ENCODE measurements at places on chromosomes 1 and 21.

- peak; percentile 40 for DNase-seq
These were observed 51.8 kb downstream of the RUNX1 start for GRCh38 chr21:34997294-34997693.

DNA sequence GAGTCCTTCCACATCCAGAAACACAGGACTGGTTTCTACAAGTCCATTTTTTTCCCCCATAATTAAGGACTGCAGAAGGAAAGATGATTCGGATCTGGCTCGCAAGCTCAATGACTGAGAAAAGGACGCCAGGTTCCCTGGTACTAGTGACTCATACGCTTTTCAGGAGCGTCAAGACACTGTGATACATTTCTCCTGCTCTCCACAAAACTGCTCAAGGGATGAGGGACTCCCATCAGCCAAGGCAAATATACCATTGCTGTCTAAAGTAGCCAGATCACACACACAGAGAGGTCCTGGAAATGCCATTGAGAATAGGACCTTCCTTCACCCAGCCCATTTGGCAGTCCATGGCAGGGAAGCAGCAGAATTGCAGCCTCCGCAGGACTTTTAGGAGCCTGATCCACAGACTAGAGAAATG, 253.6 kb upstream of the IRF2BP2 start:
- no peak for DNase-seq

DNA sequence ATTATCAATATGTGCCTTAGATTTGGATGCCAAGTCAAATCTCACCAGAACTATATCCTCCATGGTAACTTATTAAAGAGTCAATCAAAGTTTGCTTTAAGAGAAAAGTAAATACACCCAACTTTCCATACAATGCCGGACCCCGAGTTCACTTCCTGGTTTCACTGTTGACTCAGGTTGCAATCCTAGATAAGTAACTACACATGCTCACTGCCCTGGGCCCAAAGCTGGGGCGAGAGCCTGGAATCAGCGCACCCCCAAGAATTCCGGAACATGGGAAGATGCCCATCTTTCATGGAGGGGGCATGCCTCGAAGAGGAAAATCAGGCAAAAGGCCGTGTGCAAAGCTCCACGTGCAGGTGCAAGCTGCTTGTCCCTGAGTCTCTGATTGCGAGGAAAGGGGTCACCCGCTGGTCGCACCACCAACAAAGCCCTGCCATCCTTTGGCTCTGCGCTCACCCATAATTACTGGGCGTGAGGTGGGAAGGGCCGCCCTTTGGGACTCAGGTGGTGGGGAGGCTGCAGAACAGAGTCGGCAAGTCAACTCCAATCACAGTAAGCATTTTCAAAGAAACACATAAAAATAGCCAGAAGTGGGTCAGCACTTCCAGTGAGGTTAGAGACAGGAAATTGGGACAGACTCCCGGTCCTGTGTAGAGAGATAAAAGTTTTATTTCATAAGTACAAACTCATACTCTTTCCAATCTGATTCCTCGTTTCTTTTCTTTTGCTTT, 167.7 kb downstream of the TOMM20 start:
- no peak for DNase-seq

DNA sequence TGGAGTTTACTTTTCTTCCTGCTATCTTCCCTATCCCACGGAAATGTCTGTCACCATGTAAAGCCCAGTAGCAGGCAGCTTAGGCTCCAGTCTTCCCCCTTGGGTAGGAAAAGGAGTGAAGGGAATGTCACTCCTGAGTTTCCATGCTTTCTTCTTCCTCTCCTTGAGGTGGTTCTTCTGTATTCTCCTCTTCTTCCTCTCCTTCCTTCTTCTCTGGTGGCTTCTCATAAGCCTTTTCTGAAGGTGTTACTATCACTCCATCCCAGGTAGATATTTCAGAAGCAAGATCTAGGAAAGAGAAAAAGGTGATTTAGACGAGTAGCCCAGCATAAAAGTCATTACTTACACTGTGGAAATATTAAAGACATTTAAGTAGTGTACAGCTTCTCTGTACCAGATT, 3.8 kb downstream of the SNAPIN start:
- DNase-seq, result no peak

GRCh38 chr1:205627956-205628355, 3.9 kb downstream of the ELK4 start:
- no peak for DNase-seq

- DNase-seq, result no peak
These were observed 63.6 kb upstream of the ERG start for GRCh38 chr21:38561613-38562581.

DNA sequence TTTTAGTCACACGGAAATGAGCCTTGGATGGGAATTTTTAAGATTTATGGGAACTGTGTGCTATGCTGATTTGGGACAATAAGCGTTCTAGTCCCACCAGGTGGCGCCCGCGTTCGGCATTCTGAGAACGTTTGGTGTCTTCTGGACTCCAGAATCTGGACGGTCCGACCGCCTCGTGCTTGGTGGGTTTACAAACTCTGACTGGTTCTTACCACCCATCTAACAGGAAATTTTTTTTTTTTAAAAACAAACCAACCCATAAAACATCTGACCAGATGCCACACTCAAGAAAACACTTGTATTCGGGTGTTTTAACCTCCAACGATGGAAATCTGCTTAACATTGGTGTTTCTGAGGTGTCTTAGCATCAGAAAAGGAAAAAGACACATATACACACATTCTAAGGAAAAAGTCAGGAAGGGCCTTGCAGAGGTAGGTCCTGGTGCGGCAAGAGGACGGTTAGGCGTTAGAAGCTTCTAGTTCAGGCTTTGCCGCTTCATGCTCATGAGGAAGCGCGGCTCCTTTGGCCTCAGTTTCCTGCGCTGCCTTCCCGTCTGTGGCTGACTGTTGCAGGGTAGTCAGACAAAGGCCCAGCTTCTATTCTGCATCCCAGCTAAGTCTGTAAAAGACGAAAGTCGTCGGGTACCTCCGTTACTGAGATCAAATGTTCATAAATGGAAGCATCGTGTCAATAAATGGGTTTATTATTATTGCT, 814 bp upstream of the DYRK3 start:
- peak; percentile 94 for DNase-seq

Data from hematopoietic multipotent progenitor cell treated with erythropoietin and hydrocortisone succinate and interleukin-3 and kit ligand, for 6 days (in vitro differentiated cells).